ENCODE measurements at places on chromosomes 1 and 21.

GRCh38 chr1:205590777-205591513 lies 40.9 kb downstream of the ELK4 start:
- no peak for DNase-seq

GRCh38 chr21:14453339-14454015 lies 70.5 kb upstream of the HSPA13 start:
- no peak for DNase-seq

DNA sequence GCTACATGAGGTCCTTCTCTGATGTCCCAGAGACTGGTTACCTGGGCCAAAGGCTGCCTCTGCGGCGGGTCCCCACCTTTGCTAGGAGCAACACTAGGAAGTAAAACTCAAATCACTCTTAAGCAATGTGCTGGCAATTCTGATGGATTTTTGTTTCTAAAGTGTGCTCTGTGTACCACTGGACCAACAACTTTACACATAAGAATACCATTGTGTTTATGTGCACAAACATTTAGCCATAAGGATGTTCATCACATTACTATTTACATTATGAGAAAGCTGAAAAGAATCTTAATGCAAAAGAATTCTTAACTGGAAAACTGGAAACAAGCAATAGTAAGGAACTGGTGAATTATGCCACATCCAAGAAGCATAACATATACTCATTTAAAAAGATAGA lies 38.6 kb downstream of the SSBP3 start:
- DNase-seq: no peak

DNA sequence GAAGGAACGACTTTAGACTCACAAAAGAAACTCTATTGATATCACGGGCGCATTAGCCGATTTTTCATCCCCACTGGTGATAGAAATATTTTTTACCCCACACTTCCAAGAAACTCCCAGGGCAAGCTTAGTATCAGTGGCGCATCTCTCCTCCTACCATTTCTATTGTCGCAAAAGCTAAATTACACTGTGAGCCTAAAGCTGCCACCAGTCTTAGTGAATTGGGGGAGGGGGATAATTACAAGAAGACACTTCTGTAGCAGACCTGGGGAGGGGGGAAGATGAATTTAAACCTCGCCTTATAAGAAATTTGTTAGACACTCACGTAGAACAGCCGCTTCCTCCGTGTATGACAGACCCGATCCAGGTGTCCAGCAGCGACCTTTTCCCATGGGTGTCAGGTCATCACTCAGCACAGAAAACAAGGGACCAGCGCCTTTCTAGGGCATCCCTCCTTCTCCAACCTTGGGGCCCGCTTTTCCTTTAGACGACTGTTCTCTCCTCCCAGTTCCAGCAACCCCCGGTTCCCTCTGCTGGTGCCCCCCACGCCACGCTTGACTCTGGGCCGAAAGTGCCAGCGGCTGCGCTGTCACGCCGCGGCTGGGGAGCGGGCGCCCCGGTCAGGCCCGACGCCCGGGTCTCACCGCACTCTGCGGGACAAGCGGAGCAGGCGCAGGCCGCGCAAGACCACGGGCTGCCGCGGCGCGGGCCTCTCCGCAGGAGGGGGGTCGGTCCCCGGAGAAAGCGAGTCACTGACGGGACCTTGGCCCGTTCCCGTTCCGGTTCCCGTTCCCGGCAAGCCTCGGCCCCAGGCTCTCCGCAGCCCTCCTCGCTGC lies 821 bp downstream of the PHC2 start:
- DNase-seq: peak; percentile 32

DNA sequence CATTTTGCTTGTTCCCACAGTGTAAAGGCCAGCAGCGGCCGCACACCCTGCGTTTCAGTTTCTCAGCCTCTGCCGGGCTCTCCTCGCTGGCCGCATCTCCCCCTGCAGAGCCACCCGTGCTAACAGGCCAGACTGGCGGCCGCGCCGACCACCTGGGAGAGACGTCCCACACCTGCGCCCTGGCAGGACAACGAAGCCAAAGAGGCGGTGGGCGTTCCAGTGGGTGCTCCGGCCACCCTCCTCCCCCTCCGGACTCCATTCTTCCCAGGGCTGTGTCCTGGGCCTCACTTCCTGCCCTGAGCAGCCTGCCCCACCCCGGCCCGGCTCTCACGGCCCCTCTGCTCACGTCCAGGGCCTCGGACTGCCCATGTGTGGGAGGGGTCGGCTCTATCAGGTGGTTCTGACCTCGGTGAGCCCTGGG lies 31.9 kb upstream of the SLC19A1 start:
- no peak for DNase-seq

DNA sequence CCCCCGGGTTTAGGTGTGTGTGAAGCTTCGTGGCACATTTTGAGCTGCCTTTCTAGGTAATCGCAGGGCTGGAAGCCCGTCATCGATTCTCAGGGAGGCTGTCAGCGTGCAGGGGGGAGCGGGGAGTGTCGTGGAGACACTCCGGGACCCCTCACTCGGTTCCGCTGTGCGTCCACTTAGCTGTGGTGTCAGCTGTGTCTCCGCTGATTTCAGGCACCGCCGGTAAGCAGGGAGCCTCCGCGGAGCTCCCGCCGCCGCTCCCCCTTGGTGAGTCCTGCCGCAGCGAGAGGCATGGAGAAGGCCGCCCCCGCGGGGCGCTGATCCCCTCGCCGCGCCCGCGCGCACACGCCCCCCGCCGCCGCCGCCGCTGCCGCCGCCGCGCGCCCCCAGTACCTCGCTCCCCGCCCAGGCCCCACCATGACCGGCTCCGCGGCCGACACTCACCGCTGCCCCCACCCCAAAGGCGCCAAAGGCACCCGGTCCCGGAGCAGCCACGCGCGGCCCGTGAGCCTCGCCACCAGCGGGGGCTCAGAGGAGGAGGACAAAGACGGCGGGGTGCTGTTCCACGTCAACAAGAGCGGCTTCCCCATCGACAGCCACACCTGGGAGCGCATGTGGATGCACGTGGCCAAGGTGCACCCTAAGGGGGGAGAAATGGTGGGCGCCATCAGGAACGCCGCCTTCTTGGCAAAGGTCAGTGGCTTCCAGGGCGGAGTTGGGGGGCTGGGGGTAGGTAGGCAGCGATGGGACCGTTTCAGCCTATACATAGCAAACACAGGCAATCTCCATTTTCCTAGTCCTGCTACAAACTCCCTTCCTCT lies 995 bp downstream of the VASH2 start:
- DNase-seq: no peak

DNA sequence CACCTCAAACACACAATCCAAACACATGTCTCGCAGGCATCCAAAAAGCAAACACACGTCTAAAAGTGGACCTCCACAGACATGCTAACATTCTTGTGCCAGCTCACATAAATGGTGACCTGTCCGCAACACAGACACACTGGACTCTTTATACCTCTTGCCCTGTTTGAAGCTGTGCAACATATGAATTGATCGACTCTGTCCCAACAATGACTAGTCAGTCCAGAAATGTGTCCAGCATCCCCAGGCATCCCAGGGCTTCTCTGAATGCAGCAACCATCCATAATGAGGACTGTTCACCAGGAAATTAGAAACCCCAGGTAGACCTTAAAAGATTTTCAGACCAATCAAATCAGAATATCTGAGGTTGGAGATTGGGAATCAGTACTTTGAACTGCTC lies 3.2 kb downstream of the DDR2 start:
- no peak for DNase-seq

DNA sequence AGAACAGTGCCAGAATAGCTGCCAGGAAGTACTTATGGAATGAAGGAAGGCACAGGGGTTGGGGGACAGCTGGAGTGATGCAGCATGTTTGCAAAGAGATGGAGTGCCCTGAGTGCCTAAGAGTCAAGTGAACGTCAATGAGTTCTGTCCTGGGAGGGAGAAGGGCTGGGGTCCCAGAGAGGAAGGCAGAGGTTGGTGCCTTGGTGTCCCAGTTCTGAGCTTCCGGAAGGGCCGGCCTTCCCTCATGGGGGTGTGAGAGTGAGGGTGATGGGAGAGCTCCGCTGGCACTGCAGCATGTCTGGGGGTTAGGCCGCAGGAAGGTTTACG lies 17.6 kb downstream of the NES start:
- DNase-seq: no peak

GRCh38 chr1:172446547-172446946 lies 2.7 kb upstream of the PIGC start:
- no peak for DNase-seq

GRCh38 chr1:29325675-29326074 lies 89.4 kb downstream of the PTPRU start:
- DNase-seq: no peak

DNA sequence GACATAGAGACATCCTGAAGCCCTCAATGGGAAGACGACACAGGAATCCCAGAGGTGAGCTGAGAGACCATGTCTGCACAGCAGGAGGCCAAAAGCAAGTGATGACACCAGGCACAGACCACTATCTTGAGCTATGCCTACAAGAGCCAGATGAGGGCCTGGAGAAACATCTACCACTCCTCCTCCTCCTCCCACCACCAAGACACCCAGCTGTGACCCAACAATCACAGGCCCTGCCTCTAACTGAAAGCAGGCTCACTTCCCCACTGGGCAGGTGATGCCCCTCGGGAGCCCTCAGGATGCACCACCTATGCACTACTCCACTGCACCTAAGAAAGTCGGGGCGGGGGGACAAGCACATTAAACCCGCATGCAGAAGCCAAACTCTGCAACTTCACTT lies 16.5 kb downstream of the TADA1 start:
- DNase-seq: no peak

DNA sequence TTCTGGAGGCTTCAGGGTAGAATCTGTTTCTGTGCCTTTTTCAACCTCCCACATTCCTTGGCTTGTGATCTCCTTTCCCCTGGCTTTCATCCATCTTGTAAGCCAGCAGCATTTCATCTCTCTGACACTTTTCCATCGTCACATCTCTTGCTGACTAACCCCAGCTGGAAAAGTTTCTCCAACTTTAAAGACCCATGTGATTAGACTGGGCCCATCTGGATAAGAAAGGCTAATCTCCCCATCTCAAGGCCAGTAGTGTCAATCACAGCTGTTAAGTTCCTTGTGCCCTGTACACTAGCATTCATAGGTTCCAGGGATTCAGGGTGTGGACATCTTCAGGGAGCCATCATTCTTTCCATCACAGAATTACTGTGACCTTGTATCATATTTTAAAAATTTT lies 452.1 kb downstream of the TTLL7 start:
- DNase-seq: no peak

- DNase-seq: no peak
Observed at GRCh38 chr1:46459315-46459714, 30.3 kb upstream of the DMBX1 start.

- no peak for DNase-seq
Observed at GRCh38 chr21:35926003-35926740, 134.2 kb downstream of the SETD4 start.

DNA sequence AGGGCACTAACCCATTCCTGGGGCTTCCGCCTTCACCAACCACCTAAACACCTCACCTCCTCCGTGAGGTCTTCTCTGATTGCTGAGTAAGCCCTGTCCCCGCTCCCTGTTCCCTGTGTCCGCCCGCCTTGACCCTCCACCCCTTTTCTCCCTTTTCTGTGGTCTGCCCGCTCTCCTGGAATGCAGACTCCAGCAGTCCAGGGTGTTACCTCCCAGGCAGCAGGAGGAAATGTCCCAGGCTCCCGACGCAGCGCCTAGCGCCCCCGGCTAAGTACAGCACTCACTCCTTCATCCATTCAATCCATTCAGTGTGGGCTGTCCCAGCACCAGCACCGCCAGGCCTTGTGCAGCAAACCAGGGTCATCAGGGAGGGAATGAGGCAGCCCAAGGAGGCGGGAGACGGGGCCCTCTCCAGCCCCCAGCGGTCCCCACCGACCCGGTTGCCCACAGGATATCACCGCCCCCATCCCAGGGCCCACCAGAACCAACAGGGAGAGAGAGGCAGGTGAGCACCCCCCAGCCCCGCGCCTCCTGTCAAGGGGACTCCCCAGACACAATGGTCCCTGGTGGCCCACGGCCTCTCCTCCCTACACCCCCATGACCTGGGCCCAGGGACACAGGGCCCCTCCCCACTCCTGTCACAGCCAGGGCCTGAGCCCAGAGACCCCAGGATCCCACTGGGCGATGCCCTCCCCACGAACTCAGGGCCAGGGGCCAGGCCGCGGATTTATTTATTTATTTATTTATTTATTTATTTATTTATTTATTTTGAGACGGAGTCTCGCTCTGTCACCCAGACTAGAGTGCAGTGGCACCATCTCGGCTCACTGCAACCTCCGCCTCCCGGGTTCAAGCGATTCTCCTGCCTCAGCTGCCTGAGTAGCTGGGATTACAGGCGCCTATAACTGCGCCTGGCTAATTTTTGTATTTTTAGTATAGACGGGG lies 10.2 kb downstream of the TNFRSF14 start:
- no peak for DNase-seq

GRCh38 chr1:207918011-207918410 lies 7.1 kb upstream of the CD34 start:
- DNase-seq: no peak

DNA sequence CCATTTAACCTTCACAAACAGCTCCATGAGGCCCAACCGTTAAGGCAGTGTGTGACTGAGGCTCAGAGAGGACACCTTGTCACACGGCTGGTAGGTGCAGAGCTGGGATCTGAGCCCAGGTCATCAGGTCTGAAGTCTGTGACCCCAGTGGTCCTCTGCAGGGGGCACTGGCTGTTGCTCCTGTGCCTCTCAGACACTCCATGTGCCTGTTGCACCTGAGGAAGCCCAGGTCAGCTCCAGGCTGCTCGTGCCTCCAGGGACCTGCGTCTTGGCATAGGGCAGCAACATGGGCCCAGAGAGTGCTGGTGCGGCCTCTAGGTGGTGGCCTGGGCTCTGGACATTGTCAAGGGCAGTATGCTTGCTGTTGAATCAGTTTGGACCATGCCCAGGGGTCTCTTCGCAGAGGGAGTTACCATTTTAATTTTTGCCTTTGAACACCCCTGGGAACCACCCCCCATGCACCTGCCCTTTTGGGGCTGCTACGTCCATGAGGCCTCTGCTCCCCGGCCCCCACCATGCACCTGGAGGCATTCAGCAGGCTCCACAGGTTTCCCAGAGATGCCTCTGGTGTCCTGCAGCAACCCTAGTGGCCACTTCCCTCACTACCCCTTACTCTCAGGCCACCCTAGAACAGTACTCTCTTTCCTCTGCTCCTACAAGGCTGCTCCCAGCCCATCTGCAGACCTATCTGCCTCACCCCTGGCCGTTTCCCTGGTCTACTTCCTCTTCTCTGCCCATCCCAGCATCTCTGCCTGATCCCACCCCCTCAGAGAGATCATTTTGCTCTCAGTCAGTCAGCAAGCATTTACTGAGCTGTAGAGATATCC lies 25.2 kb upstream of the EPS8L3 start:
- no peak for DNase-seq
